NCI-H1105 (cell line): ENCODE measurements at places on chromosomes 11 and 22.

GRCh38 chr11:10076458-10077141, 217.4 kb downstream of the SBF2 start:
- DNase-seq = no peak

DNA sequence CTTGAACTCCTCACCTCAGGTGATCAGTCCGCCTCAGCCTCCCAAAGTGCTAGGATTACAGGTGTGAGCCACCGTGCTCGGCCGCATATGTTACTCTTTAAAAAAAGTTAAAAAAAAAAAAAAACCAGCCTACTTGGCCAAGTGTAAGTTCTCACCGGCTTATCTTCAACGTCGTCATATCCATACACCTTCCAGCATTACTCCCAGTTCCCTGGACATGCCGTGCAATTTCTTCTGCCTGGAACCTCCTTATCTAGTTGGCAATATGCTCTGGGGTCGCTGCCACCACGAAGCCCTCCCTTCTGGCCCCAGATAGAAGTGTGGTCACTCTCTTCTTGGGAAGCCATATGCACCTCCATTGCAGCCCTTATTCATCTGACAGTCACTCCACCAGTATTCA, 36.3 kb upstream of the CBX7 start:
- DNase-seq = no peak

DNA sequence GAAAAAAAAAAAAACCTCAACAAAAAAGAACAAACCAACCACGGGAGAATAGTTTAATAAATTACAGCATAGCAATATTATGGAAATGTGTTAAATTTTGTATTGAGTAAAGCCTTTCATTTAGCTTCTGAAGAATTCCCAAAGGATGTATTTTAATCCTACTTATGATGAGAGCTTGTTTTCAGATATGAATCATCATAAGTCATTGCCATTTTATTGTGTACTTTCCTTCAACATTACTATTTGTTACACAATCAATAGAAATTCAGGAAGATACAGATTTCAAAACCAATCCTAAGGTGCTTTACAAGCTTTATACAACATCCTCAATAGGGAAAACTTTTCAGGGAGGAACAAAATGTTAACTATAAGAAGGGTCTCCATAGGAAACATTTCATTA, 200.6 kb upstream of the CTSC start:
- DNase-seq = no peak

GRCh38 chr11:86418917-86419316, 44.2 kb downstream of the CCDC81 start:
- DNase-seq = no peak

- DNase-seq = no peak
Observed at GRCh38 chr11:86524620-86525352, 147.6 kb downstream of the ME3 start.

DNA sequence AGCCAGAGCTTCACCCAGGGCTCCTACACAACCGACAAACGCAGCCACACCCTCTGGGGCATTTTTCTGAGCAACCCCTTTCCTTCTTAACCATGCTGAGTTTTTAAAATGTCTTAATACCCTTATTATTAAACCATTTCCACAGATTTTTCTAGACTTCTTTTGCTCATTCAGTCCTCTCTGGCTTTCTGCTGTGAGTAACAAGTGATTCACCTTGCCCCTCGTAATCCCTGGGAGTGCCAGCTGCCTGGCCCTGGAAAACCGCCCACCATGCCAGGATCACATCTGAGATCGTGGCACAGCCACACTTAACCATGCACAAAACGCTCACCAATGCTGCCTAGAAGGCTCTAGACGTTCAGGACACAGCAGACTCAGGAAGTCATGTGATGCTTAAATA, 25.4 kb downstream of the YPEL1 start:
- DNase-seq = no peak

- no peak for DNase-seq
Observed at GRCh38 chr22:37808294-37808657, 542 bp downstream of the GCAT start.

DNA sequence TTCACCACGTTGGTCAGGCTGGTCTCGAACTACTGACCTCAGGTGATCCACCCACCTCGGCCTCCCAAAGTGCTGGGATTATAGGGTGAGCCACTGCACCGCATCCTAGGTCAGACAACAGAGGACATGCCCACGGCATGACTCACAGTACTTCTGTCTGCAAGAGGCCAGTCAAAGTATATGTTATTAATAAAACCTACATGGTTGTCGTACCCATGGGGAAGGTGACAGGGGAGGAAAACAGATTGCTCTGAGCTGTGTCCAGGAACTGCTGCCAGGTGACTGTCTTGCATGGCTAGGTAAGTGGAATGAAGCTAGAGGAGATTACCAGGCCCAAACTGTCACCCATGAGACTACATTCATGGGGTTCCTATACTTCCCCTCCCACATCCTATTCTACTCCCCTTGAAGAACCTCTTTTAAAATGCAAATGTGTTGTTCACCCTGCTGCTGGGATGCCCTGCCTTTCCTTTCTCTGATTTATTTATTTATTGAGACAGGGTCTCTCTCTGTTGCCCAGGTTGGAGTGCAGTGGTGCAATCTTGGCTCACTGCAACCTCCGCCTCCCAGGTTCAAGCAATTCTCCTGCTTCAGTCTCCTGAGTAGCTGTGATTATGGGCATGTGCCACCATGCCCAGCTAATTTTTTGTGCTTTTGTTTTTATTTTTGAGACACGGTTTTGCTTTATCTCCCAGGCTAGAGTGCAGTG, 2.0 kb upstream of the NLRX1 start:
- no peak for DNase-seq

- no peak for DNase-seq
Observed at GRCh38 chr11:745428-745827, 1.8 kb upstream of the TALDO1 start.

DNA sequence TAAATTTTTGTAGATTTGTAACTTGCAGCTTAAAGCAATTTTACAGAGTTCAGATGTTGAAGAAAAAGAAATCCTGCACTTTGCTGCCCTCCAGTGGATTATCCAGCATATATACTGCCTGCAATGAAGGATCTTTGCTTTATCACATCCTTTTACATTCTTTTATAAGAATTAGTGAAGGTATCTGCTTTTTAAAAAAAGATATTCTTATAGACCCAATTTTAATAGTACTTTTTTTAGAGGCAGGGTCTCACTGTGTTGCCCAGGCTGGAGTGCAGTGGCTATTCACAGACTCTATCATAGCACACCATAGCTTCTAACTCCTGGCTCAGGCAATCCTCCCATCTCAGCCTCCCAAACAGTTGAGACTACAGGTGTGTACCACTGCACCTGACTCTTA, 60.7 kb downstream of the TTC17 start:
- DNase-seq = peak; percentile 36

DNA sequence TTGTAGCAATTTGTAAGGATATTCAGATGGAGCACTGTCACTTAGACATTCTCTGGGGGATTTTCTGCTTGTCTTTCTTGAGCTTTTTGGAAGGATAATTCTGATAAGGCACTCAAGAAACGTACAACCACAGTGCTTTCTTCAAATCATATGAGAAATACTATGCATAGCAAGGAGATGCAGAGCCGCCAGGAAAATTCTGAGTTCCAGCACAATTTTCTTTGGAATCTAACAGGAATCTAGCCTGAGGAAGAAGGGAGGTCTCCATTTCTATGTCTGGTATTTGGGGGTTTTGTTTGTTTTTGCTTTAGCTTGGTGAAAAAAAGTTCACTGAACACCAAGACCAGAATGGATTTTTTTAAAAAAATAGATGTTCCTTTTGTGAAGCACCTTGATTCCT, 9.9 kb downstream of the PRSS23 start:
- DNase-seq = no peak

DNA sequence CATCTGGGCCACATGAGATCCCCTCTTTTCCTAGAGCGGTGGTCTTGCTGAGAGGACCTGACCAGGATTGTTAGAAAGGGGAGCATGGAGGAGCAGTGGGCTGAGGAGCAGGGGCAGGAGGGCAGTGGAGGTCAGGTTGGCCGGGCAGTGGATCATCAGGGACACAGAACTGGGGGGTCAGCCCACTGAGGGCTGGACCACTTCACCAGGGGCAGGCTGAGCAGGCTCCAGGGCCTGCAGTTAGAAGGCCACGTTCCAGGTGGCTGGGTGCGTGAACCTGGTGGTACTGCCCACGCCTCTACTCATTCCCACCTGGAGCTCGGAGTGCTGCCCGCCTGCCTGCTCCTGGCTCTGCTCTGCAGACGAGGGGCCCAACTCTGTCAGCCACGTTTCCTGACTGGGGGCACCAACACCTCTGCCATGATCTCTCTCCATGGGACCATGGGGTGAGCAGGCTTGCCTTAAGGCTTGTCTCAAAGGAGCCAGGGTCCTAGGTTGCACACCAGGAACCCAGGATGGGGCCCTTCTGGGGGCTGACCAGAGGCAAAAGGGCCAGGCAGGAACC, 9.7 kb downstream of the MRGPRF start:
- DNase-seq = no peak

- no peak for DNase-seq
Observed at GRCh38 chr22:37559521-37559900, 769 bp upstream of the CDC42EP1 start.

DNA sequence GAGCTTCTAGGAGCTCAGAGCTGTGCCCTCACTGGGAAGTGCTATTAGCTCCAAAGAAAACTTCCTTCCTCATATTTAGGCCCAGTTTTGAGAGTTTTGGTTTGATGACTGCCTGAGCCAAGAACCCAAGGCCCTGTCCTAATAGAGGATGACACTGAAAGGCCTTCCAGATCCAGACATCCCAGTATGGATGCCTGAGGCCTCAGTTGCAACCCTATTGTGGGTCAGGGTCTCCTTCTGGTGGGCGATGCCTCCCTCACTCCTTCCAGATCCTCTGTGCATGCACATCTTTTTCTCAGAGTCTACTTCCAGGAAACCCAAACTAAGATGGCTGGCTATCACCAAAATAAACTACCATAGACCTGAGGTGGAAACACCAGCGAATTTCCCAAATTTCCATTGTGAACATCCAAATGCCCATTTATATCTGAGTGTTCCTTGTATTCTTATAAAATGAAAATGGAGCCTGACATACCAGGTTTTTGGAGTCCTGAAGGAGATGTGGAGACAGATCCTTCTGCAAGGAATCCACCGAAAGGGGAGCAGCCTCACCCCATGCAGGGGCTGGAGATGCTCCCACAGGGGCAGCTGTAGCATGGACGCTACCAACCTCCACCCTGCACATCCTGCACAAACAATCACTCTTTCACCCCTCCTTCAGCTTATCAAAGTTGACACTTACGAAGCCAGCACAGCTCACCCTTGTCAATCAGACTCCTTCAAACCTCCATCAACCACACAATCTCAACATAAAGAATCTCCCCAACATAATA, 61.1 kb downstream of the GGTLC2 start:
- no peak for DNase-seq

DNA sequence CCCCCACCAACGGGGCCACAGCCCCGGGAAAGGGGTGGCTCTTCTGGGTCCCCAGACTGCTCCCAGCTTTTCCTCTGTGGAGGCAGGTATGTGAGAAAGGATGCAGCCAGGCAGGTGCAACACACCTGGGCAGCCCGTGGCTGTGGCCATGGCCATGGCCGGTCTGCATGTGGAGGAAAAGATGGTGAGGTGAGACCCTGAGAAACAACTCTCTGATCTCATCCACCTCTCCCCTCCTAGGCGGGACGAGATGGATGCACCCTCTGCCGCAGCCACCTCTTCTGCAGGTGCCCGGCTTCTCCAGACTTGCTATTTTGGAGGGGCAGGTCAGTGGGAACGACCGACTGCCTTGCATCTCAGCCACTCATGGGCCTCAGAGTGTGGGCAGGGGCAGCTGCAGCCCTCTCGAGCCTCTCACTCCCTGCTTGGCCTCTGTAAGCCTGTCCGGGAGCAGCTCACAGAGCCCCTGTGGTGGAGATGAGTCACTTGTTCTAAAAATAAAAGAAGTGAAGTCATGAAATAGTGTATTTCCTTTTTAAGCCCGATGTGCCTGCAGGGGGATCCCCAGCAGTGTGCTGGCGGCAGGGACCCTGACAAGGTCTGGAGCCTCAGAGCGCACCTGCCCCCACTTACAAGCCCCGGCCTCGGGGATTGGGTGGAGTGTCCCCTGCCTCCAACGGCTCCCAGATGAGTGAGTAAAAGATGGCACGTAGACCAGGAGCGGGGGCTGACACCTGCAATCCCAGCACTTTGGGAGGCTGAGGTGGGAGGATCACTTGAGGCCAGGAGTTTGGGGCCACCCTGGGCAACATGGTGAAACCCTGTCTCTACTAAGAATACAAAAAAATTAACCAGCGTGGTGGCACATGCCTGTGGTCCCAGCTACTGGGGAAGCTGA, 10.7 kb downstream of the SMIM38 start:
- no peak for DNase-seq

DNA sequence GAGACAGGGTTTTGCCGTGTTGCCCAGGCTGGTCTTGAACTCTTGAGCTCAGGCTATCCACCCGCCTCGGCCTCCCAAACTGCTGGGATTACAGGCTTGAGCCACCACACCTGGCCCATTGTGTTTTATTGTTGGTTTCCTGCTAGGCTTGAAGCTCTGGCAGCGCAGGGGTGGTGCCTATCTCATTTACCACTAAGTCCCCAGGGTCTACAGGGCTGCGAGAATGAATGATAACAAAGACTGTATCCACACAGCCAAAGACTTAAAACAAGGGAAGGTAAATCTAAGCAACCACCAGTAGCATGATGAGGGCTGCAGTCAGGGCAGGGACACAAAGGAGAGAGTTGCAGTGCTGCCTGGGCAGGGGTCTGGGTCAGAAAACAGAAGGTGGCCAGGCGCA, 37.3 kb upstream of the XBP1 start:
- DNase-seq = no peak

DNA sequence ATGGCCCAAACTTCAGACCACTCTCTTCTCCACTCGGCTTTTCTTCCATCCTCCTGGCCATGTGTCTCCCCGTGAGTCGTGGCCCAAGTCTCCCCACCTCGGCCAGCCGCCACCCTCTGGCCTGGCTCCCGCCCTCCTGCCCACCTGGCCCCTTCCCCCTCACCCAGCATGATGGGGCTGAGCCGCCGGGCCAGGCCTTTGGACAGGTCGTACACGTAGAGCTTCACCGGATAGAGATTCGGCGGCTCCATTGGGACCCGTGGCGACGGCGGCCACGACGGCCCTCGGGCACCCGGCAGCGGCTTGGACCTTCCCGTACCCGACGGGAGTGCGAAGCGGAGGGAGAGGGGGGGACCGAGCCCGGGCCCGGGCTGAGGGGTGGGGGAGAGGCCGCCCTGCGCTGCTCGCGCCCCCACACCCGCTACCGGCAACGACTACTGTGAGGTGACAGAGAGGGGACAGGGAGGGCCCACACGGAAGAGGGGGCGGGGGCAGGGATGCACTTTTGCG, at the start of gene DESI1:
Gene DESI1, minus strand, starts transcription at position 455 of the 510 bp plus-strand sequence. Its CDS starts 204 bp downstream, at position 251.
- DNase-seq = no peak

- no peak for DNase-seq
Observed at GRCh38 chr11:2703363-2704141, 3.8 kb upstream of the KCNQ1OT1 start.

- DNase-seq = no peak
Observed at GRCh38 chr11:77672264-77672663, 34.7 kb upstream of the CLNS1A start.

- DNase-seq = no peak
Observed at GRCh38 chr11:59226396-59226795, 13.7 kb upstream of the MPEG1 start.

DNA sequence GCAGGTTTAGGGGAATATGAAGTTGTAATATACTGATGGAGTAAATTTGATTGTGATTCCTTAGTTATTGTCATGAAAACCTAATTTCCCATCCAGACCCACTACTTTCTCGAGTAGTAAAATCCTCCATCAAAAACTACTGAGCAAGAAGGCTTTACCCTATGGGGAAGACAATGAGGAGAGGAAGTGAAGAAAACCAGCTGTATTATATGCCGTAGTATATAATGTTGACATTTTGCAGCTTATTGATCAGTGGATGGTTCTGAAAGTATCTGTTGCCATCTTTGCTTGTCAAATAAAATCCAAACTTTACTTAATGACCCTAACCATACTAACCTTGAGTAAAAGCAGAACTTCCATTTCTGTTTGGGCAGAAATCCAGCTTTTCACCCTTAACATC, 292.8 kb upstream of the RAG2 start:
- no peak for DNase-seq
